ENCODE measurements at places on chromosomes 7 and 10.

DNA sequence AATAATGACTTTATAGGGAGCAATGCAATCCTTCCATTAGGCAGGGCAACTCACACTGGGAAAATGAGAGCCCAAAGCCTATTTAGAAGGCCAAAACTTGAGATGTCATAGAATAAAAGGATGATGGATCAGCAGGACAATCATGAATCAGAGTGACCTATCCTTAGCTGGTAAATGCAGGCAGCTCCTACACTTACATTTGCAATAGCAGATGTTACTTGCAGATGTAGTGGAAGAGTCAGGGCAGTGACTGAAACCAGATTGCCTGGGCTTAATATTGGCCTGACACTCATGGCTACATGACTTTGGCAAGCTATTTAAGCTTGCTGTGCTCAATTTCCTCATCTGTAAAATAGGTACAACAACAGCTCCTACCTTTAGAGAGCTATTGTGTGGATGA is 98.7 kb downstream of the PRTFDC1 start:
- DNase-seq = no peak

DNA sequence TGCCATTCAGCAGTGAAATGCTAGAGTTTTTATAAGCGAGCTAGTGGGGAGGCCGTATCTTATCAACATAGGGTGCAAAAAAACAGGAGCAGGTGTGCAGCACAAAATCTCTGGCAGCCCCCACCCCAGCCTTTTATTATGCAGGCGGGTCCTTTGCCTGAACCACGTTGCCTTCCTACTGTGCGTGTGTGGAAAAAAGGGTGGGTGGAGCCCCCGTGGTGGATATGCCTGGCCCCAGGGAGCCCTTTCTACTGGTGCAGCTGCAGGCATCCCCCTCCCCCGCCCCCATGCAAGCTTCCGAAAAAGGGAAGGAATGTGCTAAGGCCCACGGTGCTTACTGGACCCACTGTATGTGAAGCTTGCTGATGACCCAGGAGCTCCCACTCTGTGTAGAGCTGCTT is 175.9 kb downstream of the USP6NL start:
- DNase-seq = no peak

- DNase-seq = no peak
Measured at GRCh38 chr10:102675011-102675665, 30.9 kb downstream of the TRIM8 start.

DNA sequence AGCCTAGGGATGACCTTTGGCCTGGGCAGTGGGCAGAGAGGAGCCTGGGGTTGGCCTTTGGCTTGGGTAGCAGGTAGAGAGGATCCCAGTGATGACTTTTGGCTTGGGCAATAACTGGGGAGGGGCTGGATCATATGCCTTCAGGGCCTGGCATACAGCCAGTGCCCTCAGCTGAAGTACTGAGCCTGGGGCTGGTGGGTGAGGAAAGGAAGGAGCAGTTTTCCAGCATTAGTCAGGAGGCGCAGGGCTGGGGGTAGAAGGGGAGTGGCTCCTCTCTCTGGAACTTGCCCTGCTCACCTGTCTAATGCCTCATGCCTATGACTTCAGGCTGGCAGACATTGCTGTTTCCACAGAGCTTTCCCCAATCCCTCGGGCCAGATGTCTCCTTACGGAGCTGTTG is 15.2 kb upstream of the COMTD1 start:
- DNase-seq = no peak

DNA sequence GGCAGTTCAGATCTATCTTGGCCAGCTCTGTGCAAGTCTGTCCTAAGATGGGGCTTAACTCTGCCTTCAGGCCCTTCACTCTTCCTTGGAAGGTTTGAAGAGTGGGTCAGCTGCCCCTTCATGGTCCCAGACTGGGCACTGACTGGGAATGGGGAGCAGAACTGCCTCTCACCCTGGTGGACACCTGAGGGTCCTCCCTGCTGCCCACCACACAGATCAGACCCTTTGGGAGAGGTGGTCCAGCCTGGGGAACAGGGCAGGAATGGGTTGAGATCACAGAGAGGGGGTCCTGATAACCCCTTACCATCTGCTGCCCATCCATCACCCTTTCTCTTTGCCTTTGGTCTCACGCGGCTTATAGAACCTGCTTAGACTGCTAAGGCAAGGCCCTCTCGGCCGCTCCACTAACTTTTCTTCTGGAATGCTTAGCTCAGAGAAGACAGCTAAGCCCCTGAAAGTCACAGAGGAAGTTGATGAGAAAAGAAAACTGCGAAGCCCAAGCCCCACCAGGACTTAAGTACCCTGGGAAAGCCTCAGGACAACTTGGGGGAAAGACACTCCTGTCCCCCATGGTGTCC is 402 bp upstream of the CDHR1 start:
- no peak for DNase-seq
